ENCODE measurements at places on chromosomes 1 and 21. TPM values are rescaled to one million over a fixed set of nuclear protein-coding genes. Genes with fewer than 3 reads are reported as not detected.

Gene C1orf74
- total RNA-seq = 6.9 TPM

Gene ERG
- total RNA-seq = not detected

- DNase-seq = no peak
These were observed 7.1 kb downstream of the MYBPHL start for GRCh38 chr1:109299558-109300343.

Gene VWA5B1
- total RNA-seq = not detected

Gene HAO2
- total RNA-seq = not detected

DNA sequence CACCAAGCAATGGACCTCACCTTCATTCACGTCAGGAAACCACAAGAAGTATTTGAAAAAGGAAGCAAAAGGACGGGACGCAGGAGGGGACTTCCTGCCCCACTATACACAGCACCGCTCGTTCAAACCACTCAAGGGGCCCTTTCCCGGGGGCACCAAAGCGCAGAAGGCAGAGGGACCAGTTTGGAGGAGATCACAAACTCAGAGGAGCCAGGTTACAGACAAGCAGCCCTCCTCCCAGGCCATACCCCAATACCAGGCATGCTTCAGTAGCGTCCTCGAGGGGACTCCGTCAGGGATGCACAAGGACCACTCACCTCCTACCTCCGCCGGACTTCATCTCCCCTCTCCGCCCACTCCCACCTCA lies 685 bp downstream of the CRTC2 start:
- no peak for DNase-seq

- peak; percentile 49 for DNase-seq
These were observed 2.9 kb downstream of the ARF1 start for GRCh38 chr1:228085287-228085951.

DNA sequence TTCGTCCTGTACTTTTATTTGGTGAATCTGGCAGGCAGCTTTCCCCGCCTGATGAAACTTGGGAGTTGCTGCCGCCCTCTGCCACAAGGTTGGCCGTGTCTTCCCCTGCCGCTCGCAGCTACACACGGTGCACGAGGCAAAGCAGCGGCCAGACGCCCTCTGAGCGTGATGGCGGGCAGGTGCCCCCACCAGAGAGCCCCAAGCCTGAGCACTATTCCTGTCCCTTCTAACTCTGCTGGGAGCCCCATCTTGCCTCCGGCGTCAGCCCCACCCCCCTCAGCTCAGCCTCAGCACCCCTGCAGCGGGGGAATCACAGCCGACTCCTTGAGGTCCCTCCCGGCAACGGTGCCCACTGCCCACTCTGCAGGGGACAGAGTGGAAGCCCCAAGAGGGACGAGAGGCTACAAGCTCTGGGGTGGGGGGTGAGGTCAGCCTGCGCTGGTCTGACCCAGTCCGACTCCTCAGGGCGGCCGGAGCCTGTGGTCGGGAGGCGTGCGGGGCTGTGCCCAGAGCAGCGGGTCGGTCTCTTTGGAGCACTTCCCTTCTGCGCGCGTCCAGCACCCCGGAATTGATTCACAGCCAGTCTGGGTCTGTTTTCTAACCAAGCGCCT lies 41.3 kb downstream of the RIPK4 start:
- peak; percentile 42 for DNase-seq

- no peak for DNase-seq
These were observed 75.7 kb downstream of the BCAR3 start for GRCh38 chr1:93605812-93606512.

GRCh38 chr1:2304921-2305681 lies 77.0 kb downstream of the SKI start:
- no peak for DNase-seq

DNA sequence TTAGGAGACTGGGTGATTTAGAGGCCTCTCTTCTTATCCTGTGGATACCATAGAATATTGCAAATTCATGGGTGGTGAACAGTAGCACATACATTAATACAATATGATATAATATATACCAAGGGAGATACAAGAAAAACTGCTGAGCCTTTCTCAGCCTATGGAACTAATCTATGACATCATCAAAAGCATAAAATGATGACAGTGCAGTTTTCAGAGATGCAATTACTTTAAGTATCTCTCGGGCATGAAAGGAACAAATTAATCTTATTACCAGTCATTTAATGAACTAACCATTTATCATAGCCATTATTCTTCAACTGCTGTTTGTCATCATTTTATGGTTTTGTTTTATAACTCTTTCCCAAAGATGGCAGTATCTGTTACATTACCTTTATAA lies 3.5 kb downstream of the CHODL start:
- DNase-seq = no peak

Gene KLHDC9
- 22.6 TPM for total RNA-seq

DNA sequence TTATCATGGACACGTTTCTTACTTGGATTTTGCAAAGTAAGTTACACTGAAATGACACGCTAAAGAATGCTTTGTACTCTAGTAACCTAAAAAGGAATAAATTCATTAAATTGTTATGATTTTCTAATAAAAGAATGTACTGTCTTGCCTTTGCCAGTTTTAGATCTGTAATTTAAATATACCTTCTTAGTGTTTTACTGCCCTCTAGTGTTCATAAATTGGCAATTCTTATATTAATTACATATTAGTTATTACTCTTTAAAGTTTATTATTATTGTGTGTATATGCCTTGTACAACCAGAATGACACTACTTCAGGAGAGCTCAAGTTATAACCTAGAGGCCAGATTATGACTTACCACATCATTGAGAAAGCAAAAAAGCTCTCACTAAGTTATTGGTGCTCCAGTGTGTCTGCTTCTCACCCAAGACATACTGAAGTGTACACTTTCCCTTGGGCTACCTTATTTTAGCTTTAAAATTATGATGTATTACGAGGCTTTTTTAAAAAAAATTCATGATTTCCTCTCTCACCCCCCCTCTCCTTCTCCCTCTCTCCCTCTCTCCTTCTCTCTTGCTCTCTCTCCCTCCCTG lies 169.9 kb downstream of the HS2ST1 start:
- peak; percentile 12 for DNase-seq

GRCh38 chr21:44375281-44375651 lies 21.8 kb downstream of the TRPM2 start:
- DNase-seq = no peak
